Stimulated activated CD4-positive, alpha-beta T cell treated with anti-CD3 and anti-CD28 coated beads, Interleukin-12 subunit alpha, Interleukin-12 subunit beta, amount 100 ng/mL, for 48 hours (primary cell): ENCODE measurements at places on chromosomes 7 and 10.

DNA sequence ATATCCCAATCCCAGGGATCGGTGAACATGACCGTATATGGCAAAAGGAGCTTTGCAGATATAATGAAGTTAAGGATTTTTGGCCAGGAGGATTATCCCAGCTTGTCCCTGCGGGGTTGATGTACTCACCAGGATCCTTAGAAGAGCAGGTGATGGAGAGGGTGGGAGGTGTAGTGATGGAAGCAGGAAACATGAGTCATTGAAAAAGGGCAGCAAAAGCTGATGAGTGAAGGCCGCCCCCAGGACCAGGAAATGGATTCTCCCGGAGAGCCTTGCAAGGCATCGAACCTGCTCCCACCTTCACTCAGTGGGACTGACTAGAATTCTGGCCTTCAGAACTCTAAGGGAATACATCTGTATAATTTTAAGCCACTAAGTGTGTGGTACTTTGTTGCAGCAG lies 5.2 kb upstream of the NUPR2 start:
- no peak for DNase-seq

DNA sequence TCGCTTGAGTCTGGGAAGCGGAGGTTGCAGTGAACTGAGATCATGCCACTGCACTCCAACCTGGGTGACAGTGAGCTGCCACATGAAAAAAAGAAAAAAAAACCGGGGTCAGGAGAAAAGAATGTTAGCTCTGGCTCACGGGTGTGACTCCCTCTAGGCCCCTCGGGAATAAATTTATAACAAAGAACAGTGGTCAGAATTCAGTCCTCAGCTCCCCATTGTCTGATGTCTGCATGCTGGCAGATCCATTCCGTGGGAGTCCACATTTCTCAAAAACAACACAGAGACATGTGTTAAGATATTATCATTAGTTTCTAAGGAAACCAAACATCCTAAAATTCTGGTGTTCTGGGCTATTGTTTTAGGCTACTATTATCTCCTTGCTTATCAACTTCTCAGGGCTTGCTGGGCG lies 90.6 kb downstream of the MARCHF5 start:
- no peak for DNase-seq

- DNase-seq = no peak
Observed at GRCh38 chr7:137974766-137975165, 27.1 kb downstream of the CREB3L2 start.

- no peak for DNase-seq
Observed at GRCh38 chr7:31805209-31805818, 118.3 kb downstream of the PPP1R17 start.

- DNase-seq = peak; percentile 57
Observed at GRCh38 chr7:39589323-39590111, 23.3 kb downstream of the YAE1 start.
